ENCODE measurements at places on chromosomes 1 and 21.

GRCh38 chr1:60695716-60696171 lies 386.6 kb upstream of the NFIA start:
- no peak for DNase-seq

GRCh38 chr1:20250340-20250989 lies 40.2 kb upstream of the VWA5B1 start:
- no peak for DNase-seq

DNA sequence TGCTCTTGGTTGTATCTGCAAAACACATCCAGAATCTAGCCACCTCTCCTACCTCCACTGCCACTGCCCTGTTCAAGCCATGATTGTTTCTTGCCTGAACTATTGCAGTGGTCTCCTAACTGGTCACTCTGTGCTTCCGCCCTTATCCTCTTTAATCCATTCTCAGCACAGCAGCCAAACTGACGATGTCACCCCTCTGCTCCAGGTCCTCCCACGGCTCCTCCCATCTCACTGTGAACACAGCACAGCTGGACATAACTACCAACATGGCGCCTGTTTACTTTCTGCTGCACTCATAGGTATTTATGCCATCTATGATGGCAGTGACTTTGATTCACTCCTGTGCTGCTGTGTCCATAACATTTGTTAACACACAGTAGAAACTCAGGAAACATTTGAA lies 406.7 kb downstream of the DISC1 start:
- DNase-seq = no peak

GRCh38 chr1:55559161-55559611 lies 344.0 kb upstream of the USP24 start:
- DNase-seq = no peak
